ENCODE measurements at places on chromosomes 3 and 15.

DNA sequence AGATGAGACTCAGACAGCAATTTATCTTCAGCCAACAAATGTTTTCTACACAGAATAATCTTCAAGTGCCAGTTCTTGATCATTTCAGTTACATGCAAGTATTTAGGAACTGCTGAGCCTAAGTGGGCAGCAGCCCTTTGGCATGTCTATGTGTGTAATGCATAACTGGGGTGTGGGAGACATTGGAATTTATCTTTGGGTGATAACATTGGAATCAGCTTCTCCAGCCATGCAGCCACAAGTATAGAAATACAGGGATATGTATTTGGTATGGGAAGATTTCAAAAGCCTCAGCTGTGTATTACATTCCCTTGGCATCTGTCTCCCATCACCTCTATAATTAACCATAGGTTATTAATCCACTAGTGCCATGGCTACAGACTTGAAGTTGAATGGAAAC, 63.4 kb upstream of the FOXP1 start:
- DNase-seq = no peak

- DNase-seq = no peak
These were observed 61.1 kb downstream of the ZNF445 start for GRCh38 chr3:44416031-44417030.

GRCh38 chr3:124250053-124250452, 258.1 kb upstream of the ROPN1 start:
- DNase-seq = no peak

GRCh38 chr3:176159796-176160195, 1037.5 kb downstream of the TBL1XR1 start:
- DNase-seq = no peak

- no peak for DNase-seq
These were observed 70.1 kb downstream of the SMAD3 start for GRCh38 chr15:67135494-67135893.

DNA sequence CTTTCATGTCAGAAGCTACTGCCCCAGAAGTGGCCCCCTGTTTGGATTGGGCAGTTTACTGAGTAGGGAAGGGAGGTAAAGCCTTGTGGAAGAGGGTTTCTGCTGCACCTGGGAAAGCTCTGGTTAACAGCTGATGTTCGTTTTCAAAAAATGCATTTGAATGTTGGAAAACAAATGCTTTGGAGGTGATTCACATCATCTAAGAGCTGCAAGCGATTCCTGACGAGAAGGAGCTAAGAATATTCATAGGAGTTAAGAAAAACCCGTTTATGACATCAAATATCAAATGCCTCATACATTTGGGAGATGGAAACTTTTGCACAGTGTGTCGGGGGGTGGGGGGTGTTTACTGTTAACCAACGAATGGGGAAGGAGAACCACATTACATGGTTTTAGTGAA, 183.8 kb upstream of the NR2F2 start:
- no peak for DNase-seq

GRCh38 chr15:68594533-68595259, 15.9 kb downstream of the CORO2B start:
- DNase-seq = no peak

DNA sequence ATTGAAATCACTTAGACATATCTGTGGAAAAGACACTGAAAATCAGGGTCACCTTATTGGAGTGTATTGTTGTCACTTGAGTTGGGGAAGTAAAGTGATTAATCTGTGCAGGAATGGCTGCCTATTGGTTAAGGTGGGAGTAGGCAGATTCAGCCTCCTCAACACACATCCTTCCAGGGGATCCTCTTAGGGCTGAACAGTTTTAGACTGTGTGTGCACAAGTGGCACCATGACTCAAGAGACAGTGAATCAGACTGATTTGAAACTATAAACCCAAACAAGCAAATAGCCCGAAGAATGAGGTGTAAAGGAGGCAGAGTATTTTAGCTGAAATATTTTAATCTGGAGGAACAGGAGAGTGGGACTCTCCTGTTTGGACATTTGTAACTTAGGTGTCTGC, 4.9 kb downstream of the ABHD17C start:
- DNase-seq = no peak

- no peak for DNase-seq
These were observed 59.8 kb downstream of the TMED3 start for GRCh38 chr15:79370716-79371115.

DNA sequence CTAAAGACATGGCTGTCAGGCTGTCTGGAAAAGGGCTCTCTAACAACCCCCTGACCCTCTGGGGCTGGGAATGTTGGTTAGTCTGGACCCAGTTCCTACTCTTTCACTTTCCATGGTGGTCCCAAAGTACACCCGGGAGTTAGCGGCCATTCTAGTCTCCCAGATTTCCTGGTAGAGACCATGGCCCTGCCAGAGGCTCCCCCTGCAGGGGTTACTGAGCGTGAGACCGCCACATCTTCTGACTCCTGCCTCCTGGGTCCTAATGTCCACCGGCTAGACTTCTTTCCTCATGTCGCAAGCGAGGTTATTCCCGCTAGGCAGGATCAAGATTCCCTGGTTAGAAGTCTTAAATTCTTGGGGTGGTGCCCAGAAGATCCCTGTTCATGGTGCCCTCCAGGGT, 540.0 kb upstream of the ROBO1 start:
- DNase-seq = no peak

- no peak for DNase-seq
These were observed 37.9 kb downstream of the RPLP1 start for GRCh38 chr15:69490356-69491037.

DNA sequence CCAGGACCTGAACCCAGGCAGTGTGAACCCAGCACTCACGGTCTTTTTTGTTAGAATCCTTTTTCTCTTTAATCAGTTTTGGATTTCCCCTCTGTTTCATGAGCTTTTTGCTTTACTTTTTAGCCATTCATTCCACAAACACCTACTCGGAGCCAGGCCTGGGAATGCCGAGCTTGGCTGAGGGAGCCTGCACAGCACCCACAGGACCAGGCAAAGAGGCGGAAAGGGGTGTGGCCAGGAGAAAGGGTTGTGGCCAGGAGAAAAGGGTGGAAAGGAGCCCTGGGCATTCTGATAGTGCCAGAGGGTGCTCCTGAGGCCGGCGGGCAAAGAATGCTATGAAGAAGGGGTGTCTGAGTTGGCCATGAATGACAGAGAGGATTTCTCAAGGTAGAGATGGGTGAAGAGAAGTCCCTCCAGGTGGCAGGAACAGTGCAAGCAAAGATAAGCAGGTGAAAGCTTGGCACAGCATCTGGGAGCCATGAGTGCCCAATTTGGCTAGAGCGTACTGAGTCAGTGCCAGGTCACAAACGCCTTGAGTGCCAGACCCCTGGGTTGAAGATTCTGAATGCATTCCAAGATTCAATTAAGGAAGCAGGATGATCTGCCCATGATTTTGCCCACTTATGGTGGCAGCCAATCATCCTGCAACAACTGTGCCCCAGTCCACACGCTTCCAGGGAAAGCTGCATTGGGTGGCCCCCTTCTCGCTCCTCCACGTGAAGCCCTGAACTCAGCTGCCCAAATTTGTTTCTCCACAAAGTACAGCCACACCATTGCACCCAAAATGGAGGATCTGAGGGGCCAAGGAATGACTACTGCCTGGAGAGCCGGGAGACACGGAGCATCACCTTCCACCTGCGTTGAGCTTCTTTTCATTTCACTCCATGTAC, 157.2 kb downstream of the XXYLT1 start:
- no peak for DNase-seq

- no peak for DNase-seq
These were observed 103.9 kb upstream of the UBP1 start for GRCh38 chr3:33544126-33544525.

DNA sequence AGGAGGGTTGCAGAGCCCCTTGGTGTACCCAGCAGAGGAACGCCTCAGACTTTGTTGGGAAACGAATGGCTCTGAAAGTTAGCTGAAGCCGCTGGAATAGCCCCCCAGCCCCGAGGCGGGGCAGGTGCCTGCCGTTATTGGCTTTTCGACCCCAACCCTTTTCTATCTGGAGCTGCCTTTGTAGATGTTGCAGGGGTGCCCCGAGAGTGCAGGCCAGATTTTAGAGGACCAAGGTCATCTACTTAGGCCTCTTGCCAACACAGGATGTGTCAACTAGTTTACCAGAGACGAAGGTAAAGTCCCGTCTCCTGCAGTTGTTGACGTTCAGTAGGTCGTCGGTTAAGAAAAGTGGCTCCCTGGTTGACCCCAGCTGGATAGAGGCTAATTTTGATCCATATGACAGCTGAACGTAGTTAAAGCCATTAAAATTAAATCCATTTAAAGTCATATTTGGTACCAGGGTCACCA, 579 bp upstream of the UBE3A start:
- DNase-seq = no peak

DNA sequence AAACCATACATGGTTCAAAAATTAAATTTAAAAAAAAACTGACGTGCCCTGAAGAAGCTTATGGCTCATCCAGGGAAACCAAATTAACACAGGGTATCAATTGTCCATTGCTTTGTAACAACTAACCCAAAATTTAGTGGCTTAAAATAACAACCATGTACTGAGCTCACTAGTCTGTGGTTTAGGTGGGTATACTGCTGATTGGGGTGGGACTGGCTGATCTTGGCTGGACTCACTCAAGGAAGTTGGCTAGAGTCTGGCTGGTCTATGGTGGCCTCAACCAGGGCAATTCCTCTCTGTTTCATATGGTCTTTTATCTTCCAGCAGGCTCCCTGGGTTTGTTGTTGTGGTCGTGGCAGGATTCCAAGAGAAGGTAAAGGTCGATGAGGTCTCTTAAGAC, 14.1 kb upstream of the EDC3 start:
- no peak for DNase-seq

DNA sequence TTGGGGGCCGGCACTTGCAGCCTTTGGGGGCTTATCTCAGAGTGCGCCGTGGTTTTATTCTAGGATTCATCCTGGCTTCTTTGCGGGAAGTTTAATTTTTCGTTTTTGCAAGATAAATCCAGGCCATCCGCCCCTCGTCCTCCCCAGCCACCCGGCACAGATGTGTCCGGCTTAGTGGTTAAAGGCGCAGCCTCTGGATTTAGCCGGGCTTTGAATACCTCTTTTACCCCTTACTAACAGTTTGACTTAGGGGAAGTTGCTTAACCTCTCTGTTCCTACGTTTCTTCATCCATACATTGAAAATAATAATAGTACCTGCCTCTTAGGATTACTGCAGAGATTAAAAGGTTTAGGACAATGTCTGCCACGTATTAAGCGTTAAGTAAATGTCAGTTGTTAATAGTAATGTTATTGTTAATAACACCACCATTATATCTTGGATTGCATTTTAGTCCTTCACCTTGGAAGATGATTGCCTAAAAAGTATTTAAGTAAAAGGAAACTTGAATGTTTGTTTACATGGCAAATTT, 714 bp downstream of the ECT2 start:
- DNase-seq = peak; percentile 10

- peak; percentile 62 for DNase-seq
These were observed 48.0 kb upstream of the TSPAN3 start for GRCh38 chr15:77118882-77119321.

DNA sequence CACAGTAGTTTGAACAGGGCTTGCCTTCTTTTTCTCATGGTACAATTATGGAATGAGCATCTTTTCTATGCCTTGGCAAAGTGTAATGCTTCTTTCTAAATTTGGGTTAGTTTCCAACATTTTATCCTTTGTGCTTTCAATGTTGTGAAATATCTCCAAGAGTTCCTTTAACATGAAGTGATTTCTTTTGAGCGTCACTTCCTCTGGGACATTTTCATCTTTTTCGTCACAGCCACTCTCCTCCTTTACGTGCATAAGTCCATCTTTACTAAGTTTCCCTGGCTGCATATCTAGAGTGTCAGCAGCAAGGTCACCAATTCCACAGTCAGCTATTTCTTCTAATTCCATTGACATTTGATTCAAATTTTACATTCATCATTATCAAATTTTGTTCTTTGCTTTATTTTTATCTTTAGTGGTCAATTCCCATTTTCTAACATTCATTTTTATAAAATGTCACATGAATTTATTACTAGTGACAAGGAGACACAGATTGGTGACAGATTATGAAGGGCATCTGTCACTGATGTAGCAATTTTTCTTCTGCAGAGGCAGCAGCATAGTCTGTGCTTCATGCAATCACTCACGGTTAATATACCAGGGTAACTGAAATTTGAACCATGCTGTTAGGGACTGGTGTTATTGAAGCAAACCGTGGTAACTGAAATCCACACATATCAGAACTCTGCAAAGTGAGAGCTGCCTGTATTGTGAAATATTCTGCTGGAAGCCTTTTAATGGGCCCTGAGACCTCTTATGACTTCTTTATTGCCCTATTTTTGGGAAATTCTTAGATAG, 126.5 kb upstream of the THBS1 start:
- DNase-seq = no peak

- DNase-seq = no peak
These were observed 1233.9 kb upstream of the ALCAM start for GRCh38 chr3:104132566-104133403.

DNA sequence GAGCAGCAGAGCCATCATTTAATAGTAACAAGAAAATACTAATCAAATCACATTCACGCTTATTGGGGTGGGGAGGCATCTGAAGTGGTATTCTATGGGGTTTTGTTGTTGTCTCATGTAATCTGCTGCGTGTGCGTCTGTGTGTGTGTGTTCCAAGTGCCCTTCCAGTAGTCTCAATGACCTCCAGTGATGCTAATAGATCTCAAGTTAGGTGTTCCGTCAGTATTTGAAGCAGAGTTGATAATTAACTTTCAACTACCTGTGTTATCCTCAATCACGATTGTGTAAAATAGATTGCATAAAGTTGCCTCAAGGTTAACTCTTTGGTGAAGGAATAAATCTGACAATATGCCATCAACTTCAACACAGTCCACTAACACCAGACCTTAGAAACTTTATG, 375.0 kb downstream of the MECOM start:
- no peak for DNase-seq

DNA sequence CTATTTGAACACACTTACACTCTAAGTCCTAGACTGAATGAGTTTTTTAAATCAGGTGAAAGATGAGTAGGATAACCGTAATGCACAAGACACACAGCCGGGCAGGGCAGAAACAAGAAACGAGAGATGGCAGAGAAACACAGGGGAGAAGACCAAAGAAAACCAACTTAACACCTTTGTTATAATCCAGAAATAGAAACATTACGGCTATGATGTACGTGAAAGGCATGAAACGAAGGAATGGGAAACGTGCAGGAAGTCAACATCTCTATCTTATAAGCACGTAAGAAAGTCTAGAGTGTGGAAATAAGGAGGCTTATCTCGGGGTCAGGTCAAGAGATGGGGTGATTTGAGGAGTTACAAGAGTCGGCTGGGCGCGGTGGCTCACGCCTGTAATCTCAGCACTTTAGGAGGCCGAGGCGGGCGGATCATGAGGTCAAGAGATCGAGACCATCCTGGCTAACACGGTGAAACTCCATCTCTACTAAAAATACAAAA, 1.9 kb upstream of the TNFSF10 start:
- DNase-seq = no peak

DNA sequence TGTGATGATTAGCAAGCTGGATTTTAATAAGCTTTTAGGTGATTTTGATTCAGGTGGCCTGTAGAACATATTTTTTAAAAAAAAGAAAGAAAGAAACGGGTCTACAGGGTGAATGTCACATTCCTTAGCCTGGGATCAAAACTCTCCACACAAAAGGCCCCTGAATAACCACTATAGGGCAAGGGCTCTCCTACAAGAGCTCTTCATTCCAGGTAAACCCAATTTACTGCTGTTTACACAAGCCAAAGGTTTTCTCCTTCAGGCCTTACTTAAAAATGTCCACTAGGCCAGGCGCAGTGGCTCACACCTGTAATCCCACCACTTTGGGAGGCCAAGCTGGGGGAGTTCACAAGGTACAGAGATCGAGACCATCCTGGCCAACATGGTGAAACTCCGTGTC, 8.3 kb downstream of the MSL2 start:
- DNase-seq = no peak

GRCh38 chr3:129888771-129889170, 4.7 kb downstream of the TMCC1 start:
- peak; percentile 45 for DNase-seq

All from amniotic stem cell (primary cell).